Pancreas (tissue), 10 donors: ENCODE measurements at places on chromosomes 4 and X.

GRCh38 chr4:152340818-152341217 is 195.1 kb downstream of the FBXW7 start:
- no peak for DNase-seq

DNA sequence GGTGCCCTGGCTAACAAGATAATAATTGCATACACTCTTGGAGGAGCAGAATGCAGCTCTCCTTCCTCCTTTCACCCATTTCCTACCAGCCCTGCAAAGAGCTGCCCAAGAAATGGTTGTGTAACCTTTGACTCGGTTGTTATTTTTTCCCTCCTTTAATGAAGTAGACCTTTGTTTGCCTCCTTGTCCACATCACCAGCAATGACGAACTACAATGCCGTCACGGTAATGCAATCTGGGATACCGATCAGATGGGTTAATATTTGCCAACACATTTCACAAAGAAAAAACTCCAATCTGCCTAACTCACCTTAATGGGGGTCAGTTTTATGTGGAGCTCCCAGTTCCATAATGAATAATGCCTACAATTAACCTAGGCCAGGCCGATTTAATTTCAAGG is 32.0 kb downstream of the GPRIN3 start:
- peak; percentile 50 for DNase-seq

DNA sequence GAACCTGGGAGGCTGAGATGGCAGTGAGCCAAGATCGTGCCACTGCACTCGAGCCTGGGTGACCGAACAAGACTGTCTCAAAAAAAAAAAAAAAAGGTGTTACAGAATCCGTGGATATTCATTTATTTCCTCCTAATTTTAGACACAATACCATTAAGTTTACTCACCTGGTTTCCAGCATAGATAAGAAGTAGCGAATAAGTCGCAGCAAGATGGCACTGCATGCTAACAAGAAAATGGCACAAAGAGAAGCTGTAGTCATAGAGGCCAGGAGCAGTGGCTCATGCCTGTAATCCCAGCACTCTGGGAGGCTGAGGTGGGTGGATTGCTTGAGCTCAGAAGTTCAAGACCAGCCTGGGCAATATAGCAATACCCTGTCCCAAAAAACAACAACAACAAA is 17.0 kb upstream of the MOB1B start:
- DNase-seq = no peak

DNA sequence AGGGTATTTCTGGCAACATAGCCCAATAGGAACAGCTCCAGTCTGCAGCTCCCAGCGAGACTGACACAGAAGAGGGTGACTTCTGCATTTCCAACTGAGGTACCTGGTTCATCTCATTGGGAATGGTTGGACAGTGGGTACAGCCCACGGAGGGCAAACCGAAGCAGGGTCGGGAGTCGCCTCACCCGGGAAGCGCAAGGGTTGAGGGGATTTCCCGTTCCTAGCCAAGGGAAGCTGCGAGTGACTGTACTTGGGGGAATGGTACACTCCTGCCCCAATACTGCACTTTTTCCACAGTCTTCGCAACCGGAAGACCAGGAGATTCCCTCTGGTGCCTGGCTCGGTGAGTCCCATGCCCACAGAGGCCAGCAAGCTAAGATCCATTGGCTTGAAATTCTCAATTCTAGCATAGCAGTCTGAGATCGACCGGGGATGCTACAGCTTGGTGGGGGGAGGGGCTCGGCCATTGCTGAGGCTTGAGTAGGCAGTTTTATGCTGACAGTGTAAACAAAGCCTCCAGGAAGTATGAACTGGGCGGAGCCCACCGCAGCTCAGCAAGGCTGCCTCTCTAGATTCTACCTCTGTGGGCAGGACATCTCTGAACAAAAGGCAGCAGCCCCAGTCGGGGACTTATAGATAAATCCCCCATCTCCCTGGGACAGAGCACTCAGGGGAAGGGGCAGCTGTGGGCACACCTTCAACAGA is 14.0 kb upstream of the ADAD1 start:
- DNase-seq = no peak

DNA sequence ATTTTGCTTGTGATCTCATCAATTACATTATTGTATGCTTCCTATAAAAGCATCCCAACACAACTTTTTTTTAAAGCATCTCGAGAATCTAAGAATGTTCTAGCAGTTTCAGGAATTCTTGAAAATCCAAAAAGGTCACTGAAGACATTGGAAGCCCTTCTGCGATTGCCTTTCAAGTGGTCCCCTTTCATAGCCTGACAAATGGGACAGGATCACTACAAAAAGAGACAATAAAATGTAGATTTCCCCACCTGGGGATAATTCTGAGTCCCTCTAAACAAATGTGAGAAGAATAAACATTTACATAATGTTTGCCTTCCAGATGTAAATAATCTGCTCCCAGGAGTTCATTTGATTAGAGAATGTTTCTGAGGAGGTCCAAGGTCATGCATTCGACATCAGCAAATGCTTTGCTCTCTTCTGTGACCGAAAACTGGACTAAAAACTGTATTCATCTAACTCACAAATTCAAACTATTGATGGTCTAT is 116.0 kb downstream of the COL25A1 start:
- DNase-seq = no peak

- peak; percentile 75 for DNase-seq
Measured at GRCh38 chr4:1748465-1748995, 27.2 kb downstream of the TACC3 start.

- DNase-seq = no peak
Measured at GRCh38 chr4:127229855-127230608, 402.7 kb upstream of the INTU start.
